ENCODE measurements at places on chromosomes 11 and 22.

- DNase-seq, result no peak
Measured at GRCh38 chr22:27632451-27633295, 168.9 kb downstream of the MN1 start.

DNA sequence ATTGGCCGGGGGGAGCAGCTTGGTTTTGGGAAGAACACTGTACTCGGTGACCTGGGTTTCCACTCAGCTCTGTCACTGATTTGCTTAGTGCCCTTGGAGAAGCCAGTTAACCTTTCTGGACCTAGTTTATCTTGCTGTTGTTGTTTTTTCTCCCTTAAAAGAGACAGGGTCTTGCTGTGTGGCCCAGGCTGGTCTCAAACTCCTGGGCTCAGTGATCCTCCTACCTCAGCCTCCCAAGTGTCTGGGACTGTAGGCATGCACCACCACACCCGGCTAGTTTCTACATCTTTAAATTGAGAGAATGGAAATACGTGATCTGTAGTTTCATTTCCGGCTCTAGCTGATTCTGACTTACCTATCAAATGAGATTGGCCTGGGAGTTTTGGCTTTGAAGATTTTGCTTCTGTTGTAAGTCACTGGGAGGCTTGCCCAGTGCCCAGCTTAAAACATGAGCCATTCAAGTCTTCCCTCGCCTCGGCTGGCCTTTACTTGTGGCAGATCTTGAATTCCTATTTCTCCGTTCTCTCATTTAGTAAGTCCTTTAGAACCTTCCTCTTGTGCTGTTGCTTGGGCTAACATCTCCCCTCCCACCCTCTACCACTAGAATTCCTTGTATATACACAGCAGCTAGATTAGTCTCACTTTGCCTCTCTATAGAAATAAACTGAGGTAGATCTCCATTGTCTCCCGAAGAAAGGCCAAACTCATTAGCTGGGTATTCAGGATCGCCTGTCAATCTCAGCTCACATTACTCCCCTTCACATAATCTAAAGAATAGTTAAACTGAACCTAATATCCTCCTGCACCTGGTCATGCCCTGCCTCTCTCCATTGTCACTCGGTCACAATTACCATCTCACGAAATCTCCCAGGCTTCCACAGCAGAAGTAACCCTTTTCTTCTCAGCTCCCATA is 87.7 kb upstream of the SLC25A18 start:
- no peak for DNase-seq

DNA sequence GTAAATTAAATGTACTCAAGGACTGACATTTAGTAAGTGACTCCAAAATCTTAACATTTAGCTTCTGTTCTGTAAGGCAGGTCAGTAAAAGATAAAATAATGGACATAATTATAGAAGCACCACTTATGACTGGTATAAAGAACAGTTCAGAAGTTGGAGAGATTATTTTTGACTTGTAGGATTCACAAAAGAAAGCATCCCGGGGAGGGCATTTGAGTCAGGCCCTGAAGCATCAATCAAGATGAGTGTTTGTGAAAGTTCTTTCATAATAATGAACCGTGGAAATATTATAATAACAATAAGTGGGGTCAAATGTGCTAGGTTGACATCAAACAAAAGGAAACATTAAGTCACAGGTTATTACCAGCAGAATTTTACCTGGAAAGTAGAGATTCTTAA is 201.9 kb downstream of the DDX10 start:
- DNase-seq, result no peak

DNA sequence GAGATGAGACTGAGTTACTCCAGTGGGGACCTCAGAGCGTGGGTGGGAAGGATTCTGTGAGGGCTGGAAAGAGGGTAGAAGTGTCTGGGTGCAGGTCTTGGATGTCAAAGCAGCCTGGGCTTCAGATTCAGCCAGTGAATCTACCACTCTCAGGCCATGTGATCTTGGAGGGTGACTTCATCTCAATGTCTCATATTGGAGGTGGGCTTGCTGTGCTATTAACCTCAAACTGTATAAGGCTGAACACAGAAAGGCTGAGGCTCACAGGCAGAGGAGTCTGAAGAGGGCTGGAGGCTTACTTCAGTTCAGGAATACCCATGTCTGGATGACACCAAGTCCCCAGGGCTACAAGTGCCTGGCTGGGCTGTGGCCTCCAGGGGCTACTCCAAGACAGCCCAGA is 63.4 kb downstream of the CSNK2A3 start:
- no peak for DNase-seq

- DNase-seq, result no peak
Measured at GRCh38 chr11:115488945-115489344, 15.3 kb downstream of the CADM1 start.

DNA sequence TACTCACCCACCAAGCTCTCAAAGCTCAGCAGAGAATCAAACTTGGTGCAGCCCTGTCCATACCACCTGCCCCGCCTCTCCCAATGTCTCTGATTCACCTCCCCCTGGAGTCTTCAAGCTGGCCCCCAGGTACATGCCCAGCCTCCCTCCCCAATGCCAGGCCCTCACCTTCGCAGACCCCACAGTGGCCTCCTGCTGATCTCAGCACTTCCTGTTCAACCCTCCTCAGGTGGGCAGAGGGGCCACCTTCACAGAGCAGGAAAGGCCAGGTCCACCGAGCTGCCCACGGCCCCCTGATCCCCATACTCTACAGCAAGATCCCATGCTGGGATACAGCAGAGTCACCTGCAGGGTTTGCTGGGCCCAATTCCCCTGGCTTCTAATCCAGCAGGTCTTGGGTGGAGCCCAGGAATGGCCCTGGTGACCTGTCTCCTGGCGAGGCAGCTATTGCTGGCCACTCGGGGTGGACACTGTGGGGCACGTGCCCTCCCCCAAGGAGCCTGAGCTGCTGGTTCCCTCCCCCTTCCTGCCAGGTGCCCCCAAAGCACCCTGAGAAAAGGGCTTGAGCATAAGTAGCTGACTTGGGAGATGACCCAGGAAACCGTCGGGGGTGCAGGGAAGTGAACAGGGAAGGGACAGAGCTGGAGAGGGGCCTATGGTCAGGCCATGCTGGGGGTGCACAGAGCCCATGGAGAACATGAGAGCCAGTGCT is 150.7 kb downstream of the BRD1 start:
- no peak for DNase-seq

DNA sequence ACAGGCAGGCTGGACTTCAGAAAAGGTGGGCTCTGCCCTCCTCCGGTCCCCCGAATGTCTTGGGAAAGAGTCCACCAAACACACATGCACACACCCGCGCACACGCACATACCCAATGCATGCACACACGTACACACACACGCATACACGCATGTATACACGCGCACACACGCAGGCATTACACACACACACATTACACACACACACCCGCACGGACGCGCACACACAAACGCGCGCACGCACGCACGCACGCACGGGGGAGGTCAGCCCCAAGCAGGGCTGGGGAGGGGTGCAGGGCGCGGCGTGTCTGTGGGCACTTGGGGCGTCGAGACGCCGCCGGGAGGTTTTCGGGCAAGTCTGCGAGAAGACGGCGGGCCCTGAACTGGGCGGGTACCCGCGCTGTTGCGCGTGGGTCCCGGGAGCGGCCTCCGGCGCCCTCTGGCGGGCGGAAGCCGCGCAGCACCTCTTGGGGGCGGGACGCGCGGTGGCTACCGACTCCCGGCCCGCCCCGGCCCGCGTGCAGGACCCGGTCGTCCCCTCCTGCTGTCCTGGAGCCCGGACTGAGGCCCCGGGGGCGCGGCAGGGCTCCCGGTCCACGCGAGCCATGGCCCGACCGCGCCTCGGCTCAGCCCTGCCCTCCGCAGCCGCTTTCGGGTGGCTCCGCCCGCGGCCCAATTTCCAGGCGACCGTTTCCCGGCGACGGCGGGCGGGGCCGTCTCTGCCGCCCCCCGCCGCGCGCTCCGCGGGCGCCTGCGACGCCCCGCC is 3.6 kb downstream of the SEPTIN5 start:
- DNase-seq, result peak; percentile 76

- DNase-seq, result peak; percentile 45
Measured at GRCh38 chr22:37043828-37044538, 7.6 kb upstream of the KCTD17 start.

GRCh38 chr11:15871904-15872626 is 484.3 kb downstream of the SOX6 start:
- DNase-seq, result no peak

DNA sequence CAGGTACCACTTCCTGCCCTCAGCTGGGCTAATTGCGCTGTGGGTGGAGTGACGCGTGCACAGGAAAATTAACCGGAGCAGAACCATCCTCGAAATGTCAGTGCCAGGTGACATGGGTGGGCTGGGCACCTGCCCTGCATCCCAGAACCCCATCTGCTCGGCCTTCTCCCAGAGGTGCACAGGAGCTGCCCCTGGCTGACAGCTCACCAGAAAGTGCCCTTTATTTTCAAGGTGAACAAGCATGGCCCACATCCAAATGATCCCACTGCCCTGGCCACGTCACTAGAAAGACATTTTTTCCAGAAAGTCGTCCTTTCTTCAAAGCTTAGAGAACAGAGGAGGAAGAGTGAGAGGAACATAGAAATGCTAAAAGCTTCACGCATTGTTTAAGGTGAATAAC is 4.1 kb upstream of the ELFN2 start:
- no peak for DNase-seq

DNA sequence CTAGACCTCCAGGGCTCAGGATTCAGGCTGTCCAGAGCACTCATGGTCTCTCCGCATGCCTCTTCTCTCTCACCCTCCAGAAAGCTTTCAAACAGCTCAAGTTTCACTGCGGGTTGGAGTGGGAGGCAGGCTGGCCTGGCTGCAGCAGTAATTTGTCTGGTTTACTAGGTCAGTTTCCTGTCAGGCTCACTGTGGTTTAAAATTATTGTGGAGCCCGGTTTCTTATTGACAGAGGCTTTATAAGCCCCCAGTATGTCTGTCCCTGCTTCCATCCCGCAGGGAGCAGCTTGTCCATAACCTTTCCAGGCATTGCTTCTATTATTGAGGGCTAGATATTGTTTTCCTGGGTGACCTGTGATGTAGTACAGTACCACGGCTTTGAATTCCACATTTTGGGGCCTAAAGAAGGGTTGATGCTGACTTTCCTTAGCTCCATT is 235.3 kb upstream of the SORL1-AS1 start:
- DNase-seq, result no peak

DNA sequence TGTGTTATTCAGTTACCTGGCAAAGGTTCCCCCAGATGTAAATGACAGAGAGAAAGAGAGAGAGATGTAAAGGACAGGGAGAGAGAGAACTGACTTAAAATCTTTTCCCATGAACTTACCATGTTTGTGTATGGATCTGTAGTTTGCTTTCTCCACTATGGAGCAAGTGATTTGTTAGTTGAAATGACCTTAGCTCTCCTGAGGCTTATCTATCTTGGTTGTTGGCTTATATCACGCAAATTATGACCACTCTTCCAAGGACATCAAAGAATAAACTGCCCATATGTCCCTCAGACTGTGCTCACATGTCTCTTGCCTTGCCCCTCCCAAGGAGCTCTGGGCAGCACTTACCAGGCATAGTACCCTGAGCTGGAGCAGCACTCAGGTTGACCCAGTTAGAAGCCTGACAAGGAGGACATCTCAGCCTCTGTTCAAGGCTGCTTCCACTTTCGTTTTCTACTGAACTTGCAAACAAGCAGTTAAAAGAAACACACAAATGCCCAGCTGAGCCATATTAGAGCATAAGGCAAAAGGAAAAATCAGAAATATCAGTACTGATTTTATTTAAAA is 95.3 kb upstream of the RCN1 start:
- DNase-seq, result peak; percentile 15

DNA sequence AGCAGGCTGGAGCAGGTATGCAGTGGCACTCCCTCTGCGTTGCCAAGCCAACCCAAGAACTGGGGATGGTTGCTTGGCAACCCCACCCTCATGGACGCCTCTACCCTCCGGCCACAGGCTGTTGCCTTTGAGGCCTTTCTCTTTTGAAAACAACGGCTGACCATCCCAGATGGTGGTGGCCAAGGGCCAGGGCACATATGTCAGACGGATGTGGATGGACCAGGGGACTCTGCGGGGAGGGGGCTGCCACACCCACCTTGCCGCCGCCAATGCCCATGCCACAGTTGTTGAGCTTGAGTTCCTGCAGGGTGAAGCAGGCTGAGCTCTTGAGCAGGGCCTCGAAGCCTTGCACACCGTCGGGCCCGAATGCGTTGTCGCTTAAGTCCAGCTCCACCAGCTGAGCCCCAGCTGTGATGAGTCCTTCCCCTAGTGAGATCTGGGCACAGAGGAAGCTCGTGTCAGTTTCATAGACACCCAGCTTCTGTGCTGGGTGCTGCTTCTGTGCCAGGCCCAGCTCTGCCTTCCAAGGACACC is 21.5 kb downstream of the RANGAP1 start:
- no peak for DNase-seq

- DNase-seq, result no peak
Measured at GRCh38 chr11:118535261-118535660, 4.3 kb downstream of the TMEM25 start.

GRCh38 chr22:33659448-33659847 is 260.8 kb downstream of the LARGE1 start:
- DNase-seq, result no peak

GRCh38 chr11:64760759-64761420 is 1.1 kb upstream of the PYGM start:
- no peak for DNase-seq

- no peak for DNase-seq
Measured at GRCh38 chr22:27197052-27197451, 539.7 kb downstream of the MIAT start.

GRCh38 chr11:33329705-33330329 is 72.6 kb downstream of the HIPK3 start:
- DNase-seq, result no peak

DNA sequence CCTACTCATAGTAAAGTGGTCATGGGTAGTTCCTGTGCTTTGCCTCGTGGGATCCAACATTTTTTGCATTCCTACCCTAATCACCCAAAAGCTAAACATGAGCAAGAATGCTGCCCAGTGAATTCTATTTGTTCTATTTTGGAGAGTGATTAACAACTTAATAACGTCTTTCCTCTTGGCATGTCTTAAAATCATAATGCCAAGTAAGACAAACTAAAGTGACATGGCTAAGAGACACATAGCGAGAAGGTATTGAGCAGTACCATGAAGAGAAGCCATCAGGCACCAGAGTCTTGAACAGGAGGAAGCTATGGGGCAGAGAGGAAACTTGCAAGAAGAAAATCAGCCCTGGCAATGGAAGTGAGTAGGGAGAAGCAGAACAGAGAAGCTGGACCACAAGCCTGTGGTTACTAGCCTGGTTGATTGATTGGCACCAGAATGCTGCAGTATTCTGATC is 32.0 kb downstream of the EXPH5 start:
- DNase-seq, result no peak

DNA sequence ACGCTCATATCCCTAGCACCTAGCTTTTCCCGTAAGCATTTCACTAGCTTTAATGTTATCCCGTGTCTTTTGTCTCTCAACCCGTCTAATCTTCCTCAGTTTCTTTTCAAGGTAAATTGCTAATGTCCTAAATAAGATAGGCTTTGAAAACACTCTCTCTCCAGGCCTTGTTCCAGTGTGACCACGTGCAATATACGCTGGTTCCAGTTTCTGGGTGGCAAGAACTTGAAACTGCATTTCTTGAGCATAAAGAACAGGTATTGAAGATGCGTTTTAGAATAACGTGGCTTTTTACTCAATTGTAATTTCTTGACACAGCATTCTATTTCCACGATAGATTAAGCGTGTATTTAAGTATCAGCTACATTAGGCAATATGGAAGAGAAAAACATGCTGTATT is 1.1 kb downstream of the CDC45 start:
- no peak for DNase-seq

Data from GM06990 (cell line).